ENCODE measurements at places on chromosomes 3 and 15.

DNA sequence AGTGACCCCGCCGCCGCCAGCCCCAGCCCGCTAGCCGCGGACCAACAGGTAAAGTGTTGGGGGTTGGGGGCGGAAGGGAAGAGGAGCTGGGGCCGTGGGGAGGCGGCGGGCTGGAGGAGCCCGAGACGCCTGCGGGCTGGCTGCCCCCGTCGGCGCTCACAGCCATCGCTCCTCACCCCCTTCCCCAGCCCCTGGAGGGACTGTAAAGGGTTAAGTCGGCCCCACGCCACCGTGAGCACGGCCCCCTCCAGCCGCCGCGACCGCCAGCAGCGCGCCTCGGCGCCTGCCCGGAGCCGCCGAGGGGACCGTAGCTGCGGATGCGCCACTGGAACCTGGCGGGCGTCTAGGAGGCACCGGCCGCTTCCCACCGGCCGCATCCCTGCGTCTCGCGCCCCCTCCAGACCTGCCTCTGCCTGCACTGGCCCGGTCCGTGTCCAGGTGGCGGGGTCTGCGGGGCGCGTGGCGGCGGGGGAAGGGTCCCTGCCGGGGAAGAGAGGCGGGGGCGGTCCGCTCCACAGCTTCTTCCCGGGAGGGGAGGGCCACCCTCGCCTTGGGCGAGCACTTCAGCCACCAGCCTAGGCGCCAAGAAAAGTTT lies 522 bp downstream of the MED12L start:
- no peak for DNase-seq

DNA sequence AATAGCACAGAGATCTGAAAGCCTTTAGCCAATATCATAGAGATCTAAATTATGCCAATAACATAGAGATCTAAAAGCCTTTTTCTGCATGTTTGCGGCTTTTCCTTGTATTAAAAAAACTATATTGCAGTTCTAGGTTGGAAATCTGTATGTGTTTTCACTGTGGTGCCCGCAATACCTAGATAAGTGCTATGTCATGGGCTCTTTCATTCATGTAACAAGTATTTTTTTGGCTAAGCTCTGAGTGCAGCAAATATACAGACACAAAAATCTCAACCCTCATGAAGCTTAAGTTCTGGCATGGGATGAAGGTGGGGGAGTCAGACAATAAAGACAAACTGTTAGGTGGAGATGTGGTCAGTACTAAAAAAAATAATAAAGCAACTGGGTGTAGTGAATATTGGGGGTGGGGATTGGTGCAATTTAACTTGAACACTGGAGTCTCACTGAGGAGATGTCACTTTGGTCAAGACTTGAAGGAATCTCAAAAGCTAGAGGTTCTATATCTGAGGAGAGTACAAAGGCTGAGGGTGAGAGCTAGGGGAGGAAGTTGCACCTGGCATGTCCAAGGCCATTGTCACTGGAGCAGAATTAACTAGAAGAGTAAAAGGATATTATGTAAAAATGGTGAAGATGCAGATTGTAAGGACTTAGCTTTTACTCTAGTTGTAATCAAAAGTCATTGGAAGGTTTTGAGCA lies 973 bp downstream of the BUB1B start:
- DNase-seq: no peak

DNA sequence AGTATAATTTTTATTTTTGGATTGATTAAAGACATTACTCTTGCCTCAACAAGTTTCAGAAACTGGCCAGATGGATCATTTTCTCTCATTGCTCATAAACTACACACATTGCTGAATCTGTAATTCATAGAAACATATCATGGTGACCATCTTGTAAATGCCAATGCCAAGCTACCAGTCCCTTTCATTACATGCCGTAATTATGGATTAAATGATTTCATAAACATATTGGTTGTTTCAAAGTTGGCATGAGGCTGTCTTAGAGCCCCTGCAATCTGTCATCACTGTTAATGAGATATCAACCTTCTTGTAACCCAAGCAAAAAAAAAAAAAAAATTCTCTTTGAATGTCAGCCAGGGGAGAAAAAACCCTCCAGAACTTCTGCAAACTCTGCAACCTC lies 112.2 kb downstream of the DCLK3 start:
- no peak for DNase-seq

DNA sequence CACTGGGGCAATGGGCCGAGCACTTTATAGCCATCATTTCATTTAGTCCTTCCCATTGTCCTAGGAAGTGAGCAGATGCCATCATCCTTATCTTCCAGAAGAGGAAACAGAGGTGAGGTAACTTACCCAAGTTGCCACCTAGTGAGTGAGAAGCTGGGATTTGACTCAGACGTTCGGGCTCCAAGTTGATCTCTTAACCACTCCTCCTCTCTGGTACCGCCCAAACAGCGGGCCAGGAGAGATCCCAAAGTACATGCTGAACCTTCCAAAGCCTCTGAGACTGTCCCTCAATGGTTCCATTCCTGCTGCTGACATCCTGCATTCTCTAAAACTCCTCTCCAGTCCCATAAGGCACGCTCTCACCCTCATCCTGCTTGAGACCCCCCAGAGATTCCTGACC lies 56.2 kb downstream of the EXOG start:
- DNase-seq: no peak

GRCh38 chr15:56894601-56895000 lies 23.8 kb upstream of the TCF12 start:
- DNase-seq: no peak

DNA sequence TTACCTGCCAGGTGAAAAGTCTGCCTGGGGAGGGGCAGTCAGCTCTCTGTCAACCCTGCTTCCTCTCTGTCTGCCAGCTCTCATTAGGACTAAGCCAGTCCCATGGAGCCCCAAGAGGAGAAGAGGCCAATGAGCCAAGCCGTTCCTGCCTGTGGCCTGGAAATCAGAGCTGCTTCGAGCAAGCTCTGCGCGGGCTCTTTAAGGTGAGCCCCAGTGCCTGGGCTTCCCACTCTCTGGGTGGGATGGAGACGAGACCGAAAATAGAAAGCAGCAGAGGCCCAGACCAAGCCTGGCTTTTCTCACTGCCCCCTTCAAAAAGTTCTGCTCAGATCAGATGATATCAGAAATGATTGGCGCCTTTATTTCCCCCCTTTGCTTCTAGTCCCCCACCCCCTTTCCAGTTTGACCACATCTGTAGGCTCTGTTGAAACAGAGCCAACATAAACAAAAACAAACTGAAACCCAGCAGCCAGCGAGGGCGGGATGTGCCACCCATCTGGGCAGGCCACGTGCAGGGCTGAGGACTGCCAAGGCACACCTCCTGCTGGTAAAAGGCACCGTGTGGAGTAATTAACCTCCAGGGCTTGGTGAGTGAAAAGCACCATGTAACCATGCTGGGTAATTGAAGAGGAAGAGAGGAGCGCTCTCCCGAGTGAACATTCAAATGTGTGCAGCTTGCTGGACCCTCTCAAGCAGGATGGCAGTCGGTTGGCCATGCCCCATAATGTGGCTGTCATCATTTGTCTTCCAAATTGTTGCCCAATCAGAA lies 471.0 kb upstream of the PROK2 start:
- no peak for DNase-seq

- DNase-seq: no peak
Measured at GRCh38 chr3:189474944-189475343, 156.2 kb upstream of the TP63 start.

DNA sequence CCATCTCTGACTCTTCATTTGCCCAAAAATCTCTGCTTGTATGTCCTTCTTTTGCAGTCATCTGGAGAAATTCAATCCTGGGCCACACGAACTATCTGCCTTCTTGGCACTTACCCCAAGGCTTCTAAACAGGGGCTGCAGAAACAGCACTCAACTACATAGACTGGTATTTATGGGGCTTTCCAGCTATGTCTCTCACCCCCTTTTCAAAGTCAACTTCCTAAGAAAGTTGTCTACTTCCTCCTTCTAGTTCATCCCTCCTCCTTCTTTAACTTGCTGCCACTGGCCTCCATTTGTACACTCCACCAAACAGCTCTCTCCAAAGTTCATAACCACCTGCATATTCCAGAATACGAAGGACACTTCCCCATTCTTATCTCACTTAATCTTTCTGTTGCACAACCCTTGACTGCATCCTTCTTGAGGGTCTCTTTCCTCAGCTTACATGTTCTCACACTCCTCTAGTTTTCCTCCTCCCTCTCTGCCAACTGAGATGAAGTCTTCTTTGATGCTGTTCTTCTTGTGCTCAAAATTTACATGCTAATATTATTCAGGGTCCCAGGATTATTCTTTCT lies 55.2 kb downstream of the PLD1 start:
- DNase-seq: no peak

GRCh38 chr3:34864011-34864410 lies 775.3 kb upstream of the ARPP21 start:
- no peak for DNase-seq

DNA sequence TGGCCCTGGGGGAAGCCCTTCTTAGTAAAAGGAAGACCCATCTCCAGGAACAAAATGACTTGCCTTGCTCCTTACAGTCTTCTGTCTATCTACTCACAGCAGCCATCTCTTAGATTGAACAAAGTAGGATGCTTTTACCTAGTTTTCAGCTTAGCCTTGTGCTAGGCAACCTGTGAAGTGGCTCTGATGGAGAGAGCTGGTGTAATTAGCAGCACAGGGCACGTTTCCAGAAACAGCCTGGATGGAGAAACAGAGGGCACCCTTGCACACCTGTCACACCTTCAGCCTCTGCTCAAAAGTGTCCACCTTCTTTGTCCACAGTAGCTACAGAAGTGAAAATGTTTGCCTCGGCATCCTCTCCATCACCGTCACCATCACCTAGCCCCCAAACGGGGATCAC lies 292.9 kb downstream of the RORA start:
- no peak for DNase-seq

GRCh38 chr3:111012388-111013248 lies 59.0 kb upstream of the NECTIN3 start:
- no peak for DNase-seq

GRCh38 chr3:176041812-176042211 lies 1155.5 kb downstream of the TBL1XR1 start:
- DNase-seq: peak; percentile 59

GRCh38 chr3:116188231-116188785 lies 257.0 kb downstream of the LSAMP start:
- DNase-seq: no peak

GRCh38 chr15:99324082-99324620 lies 72.9 kb downstream of the LRRC28 start:
- peak; percentile 67 for DNase-seq

DNA sequence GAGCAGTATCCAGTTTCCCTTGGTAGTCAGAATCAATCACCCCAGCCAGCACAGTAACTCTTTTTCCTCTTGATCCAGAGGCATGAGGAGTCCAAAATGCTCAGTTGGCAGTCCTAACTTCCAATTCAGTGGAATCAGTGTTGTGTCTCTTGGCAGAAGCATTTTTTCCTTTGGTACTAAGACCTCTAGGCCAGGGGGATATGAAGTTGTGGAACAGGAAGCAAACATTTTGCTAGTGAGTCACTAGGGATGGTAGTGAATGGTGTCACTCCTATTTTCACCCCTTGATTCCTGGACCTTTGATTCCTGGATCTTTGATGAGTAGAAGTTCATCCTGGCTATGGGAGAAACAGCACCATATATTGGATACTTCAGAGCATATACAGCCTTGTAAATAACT lies 70.5 kb upstream of the ALDH1A3 start:
- no peak for DNase-seq

DNA sequence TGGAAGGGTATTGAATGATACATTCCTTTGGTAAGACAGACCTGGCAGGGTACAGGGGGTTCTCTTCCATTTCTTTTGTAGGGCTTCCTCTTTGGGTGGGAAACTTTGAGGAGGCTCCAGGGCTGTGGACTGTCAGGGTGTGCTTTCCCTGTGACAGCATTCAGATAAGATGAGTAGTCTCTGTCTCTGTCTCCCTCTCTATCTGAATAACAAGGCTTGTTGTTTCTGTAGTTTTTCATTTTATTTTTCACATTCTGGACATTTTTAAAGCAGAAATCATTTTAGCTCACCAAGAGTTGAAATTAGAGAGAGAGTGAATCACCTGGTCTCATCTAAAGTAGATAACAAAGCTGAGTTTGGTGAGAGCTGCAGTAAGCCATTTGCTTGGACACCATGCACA lies 100.8 kb upstream of the TPM1 start:
- DNase-seq: no peak

- DNase-seq: no peak
Measured at GRCh38 chr15:67202991-67203390, 51.5 kb downstream of the AAGAB start.

- no peak for DNase-seq
Measured at GRCh38 chr3:112199622-112200316, 66.7 kb upstream of the GCSAM start.

- DNase-seq: no peak
Measured at GRCh38 chr15:38324939-38325647, 72.5 kb downstream of the SPRED1 start.

- no peak for DNase-seq
Measured at GRCh38 chr3:177473184-177473583, 275.9 kb upstream of the TBL1XR1 start.

- DNase-seq: no peak
Measured at GRCh38 chr15:41900526-41901380, 6.9 kb upstream of the SPTBN5 start.

DNA sequence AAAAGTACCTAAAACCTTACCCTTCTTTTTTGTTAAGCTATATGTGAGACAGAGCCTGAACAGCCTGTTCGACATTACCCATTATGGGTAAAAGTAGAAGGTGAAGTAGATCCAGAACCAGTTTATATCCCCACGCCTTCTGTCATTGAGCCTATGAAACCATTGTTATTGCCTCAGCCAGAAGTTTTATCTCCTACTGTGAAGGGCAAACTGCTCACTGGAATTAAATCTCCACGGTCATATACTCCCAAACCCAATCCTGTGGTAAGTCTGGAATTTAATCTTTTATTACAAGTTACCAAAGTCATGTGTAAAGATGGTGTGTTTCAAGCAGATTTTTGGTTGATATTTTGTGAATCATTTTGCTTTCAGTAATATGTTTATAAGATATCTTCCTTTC lies 47.1 kb upstream of the MAPKBP1 start:
- peak; percentile 17 for DNase-seq

GRCh38 chr3:5133239-5134018 lies 11.3 kb downstream of the ARL8B start:
- no peak for DNase-seq

DNA sequence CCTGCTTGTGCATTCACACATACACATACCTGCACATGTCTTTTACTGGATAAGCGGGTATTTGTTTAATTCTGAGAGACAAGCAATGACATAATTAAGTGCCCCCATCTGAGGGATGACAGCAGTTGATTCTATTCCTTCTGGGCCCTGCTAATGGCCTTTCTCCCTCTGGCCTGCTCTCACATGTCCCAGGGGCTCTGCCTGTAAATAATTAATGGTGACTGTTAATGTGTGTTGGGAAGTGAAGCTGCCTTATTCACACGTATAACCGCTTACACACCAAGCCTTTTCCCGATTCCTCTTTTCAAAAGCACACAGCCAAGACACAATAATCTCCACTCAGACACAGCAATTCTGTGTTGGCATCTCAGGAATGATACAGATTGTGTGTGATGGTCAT lies 47.8 kb downstream of the LRRK1 start:
- no peak for DNase-seq

DNA sequence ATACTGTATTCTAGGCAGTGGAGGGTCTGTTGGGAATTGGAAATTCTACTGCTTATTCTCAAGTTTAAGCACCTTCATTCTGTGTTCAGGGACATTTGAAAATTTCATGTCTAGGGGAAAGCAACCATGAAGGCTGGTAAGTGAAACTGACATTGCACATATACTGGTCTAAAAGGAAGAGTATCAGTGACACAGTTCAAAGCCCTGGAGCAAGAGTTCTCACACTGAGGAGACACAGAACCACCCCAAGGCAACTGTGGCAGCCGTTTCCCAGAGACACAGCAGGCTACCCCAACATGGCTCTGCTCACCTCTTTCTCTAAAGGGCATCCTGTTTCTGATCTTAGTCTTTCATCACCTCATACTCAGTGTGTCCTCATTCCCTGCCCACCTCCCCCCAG lies 67.5 kb downstream of the KCNMB2 start:
- DNase-seq: no peak
